ENCODE measurements at places on chromosomes 11 and 22.

- no peak for DNase-seq
These were observed 279.9 kb downstream of the TENM4 start for GRCh38 chr11:79160791-79161403.

DNA sequence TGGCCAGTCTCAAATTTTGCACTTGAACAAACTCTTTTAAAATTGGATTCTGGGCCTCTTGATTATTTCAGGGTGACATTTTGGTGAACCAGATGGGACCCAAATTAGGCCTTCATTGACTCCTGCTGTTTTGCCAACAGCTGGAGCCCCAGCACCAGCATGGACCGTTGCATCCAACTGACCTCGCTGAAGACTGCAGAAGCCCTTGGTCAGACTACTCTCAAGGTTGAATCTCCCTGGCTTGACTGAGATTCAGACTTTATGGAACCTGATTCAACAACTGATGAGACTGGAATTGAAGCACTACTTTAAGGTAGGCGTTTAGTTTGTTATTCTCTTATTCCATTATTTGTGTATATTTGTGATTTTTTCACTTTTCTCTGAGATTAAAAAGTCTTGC lies 41.7 kb downstream of the NARS2 start:
- DNase-seq = no peak

DNA sequence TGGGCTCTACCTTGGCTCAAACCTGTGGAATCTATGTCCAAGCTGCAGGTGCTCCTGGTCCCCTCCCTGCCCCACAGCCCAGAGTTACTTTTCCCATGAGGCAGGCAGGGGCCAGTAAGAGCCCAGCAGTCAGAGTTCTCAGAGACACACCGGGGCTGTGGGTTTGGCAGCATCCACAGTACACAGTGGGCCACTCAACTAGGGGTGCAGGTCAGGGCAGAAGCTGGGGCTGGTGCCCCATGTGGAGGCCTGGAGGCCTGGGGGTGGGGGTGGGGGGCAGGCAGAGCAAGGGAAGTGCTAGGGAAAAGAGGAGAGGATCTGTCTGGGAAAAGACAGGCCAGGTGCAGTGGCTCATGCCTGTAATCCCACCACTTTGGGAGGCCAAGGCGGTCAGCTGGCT lies 2.5 kb downstream of the UPK2 start:
- no peak for DNase-seq

DNA sequence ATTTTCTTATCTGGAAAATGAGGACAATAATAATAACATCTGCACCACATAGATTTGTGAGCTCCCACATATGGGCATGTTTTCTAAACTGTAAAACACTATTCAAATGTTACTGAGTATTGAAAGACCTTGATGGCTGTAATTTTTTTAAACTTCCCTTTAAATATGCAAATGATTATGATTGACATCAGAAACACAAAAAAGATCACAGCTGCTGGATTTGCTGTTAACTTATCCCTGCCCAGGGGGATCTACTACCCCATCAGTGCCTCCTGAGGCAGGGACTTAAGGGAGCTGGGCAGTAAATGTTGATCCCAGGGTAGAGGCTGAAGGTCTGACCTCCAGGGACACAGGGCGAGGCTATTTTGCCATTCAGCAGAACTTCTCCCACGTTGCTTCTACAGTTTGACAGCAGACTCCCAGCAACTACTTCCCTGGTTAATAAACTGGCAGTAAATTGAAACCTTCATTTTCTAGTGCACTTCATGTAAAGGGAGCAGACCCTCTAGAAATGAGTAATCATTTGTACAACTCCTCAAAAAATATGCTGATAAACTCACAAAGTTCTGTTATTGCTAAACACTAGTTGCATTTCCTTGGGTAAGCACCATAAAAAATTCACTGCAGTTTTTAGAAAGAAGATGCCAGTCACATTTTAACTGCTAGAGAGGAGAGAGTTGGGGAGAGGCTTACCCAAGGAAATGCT lies 20.3 kb downstream of the TMPRSS5 start:
- no peak for DNase-seq

DNA sequence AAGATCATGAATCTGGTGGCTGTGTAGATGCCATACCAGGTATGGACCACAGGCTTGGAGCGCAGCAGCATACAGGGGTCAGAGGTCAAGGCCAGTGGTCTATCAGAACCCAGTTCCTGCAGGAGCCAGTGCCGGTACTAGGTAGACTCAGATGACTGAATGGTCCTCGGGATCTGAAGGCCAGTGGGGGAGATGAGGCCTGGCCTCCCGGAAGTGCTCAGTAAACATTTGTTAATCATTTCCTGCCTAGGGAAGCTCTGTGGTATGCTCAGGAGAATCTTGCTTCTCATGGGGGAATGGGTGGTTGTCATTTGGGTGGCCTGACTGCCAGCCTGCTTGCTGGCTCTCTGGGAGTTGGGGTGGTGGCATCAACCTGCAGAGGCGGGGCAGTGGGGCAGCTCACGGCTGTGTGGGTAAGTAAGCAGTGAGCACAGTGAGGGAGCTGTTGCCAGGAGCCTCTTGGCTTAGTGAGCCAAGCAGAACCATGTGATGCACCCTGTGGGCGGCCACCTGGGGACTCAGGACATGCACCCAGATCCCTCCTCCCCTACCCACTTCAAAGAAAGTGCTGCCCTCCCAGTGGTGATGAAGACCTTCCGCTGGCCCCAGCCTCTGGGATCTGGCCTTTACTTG lies 33.0 kb downstream of the PTPRJ start:
- DNase-seq = no peak
